GM12892 (cell line): ENCODE measurements at places on chromosomes 1 and 21.

- DNase-seq, result no peak
These were observed 12.3 kb downstream of the RD3 start for GRCh38 chr1:211479624-211480023.

- DNase-seq, result no peak
These were observed 13.3 kb downstream of the MFAP2 start for GRCh38 chr1:16967095-16967575.

DNA sequence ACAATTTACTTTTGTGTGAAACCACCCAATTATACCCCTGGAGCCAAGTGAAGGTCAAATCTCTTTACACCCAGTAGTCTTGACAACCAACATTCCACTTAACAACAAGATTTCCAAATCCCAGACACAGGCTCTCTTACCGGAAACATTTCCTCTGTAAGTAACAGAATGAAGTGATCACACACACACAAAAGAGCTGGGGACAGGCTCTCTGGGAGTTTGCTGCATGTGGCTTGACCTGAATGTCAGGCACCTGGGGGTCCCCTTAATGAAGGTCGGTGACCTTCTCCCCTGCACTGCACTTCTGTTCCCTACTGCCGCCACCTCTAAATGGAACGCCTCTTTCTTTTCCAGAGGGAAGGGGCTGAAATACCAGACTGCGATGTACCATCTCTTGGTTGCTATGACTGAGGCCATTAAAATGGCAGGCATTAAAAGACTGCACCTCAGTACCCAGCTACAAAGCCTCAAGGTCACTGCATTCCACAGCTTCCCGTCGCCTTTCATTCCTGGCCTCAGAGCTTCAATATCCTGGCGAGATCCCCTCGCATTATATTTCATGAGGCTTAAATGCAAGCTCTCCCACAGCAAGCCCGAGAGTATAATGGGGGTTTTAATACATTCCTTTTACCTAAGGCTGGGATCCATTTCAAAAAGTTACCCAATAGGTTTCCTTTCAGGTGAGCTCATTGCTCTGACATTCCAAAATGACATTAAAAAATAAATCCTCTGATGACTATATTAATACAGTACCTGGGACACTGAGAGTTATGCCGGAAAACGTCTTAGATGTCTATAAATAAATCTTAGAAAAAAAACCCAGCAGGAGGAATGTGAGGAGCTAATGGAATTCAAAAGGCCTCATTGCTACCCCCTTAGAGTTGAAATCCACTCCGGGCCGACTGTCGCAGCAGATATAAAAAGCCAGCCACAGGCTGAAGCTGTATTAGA is 90.9 kb upstream of the DIRAS3 start:
- no peak for DNase-seq

GRCh38 chr1:14598007-14598497 is 433 bp upstream of the KAZN start:
- no peak for DNase-seq

GRCh38 chr1:93805027-93805610 is 73.9 kb downstream of the DNTTIP2 start:
- DNase-seq, result no peak

- DNase-seq, result no peak
These were observed 70.3 kb downstream of the OLFML2B start for GRCh38 chr1:161953256-161953920.

- DNase-seq, result no peak
These were observed 142.6 kb downstream of the DENND1B start for GRCh38 chr1:197632651-197633050.
